ENCODE measurements at places on chromosomes 11 and 22.

GRCh38 chr22:42425337-42425988 is 6.7 kb downstream of the NFAM1 start:
- DNase-seq: no peak

GRCh38 chr11:76878014-76878413 is 17.3 kb downstream of the ACER3 start:
- DNase-seq: no peak

DNA sequence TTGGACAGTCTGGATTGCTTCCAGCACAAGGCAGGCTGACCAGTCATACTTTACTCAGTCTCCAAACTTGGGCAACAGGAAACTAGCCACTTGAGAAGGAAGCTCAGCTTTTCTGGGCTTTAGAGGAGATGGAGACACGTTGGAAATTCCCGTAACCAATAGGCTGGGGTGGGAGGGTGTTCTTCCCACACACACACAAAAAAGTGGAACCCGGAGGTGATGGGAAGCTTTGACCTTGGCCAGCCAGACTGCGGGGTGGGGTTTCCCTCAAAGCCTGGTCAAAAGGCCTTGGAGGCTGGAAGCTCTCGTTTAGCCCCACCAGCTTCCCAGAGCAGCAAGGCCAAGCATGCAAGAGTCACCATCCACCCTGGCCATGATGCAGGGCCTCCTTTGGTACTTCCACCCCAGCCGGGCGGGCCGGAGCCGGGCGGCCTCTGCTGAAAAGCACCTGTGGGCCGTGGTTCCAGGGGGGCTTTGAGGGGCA is 126.2 kb downstream of the BCR start:
- no peak for DNase-seq

GRCh38 chr22:17724241-17724640 is 50.0 kb downstream of the BID start:
- no peak for DNase-seq

- no peak for DNase-seq
These were observed 52.2 kb downstream of the PRDM10 start for GRCh38 chr11:129950101-129951091.

DNA sequence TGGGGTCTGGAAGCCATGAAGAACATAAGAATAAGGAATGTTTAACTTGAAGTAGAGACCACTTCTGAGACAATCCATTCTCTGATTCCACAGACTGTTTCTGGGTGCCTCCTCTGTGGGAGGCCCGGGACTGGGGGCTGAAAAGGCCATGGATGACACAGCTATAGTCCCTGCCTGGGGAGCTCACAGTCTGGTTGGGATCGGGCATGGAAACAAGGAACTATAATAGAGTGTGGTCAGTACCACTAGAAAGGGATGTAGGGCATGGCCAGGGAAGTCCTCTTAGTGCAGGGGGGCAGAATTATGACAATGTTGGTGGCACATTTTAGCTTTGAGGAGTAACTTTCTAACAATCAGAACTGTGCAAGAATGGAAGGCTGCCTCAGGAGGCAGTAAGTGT is 9.2 kb upstream of the KCNE3 start:
- DNase-seq: no peak

GRCh38 chr22:40469181-40469580 is 98.8 kb downstream of the SGSM3 start:
- DNase-seq: no peak

DNA sequence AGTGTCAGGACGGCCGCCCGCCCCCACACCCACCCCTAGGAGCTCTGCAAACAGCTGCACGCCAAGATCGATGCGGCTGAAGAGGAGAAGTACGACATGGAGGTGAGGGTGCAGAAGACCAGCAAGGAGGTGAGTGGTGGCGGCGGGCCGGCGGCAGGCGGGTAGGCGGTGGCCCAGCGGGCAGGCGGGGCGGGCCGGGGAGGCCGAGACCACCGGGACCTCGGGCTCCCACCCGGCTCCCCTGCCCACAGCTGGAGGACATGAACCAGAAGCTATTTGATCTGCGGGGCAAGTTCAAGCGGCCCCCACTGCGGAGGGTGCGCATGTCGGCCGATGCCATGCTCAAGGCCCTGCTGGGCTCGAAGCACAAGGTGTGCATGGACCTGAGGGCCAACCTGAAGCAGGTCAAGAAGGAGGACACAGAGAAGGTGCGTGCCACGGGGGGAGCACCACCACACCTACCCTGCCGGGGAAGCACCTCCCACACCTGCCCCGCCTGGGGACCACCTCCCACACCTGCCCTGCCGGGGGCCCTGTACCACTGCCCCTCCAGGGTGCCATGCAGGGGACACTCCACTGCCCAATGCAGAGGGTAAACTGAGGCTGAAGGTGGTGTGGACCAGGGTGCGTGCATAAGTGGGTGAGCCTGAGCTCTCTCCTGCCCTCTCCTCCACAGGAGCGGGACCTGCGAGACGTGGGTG is 2.1 kb downstream of the TNNI2 start:
- no peak for DNase-seq
